ENCODE measurements at places on chromosomes 1 and 21. TPM values are rescaled to one million over a fixed set of nuclear protein-coding genes. Genes with fewer than 3 reads are reported as not detected.

GRCh38 chr1:12496154-12496961 lies 121.7 kb downstream of the DHRS3 start:
- DNase-seq: no peak

Gene AQP10
- not detected for total RNA-seq

DNA sequence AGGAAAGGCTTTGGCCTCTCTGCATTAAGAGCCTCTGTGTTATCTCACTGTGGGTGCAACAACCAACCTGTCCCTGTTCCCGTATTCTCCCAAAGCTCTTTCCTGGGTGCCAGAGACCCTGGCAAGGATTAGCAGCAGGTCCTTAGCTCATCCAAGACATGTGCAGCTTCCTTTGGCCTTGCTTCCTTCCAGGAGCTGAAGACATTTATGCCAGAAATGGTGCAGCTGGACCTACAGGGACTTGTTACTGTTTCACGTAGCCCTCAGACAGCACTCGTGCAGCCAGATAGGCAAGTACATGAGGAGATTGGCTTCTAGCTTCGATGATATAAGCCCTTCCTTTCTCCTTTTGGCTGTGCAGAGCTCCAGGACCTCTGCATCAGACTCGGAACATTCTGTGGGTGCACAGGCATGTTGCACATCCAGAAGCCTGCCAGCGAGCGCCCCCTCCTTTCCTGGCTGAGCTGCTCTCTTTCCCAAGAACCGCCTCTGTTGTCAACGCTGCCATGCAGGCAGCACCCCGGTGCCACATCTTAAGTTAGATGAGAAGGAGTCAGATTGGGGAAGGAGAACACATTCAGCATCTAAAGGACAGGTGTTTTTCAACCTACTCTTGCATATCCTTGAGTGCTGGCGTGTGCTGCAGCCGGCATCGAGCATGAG lies 284.5 kb upstream of the PLXNA2 start:
- DNase-seq: no peak

DNA sequence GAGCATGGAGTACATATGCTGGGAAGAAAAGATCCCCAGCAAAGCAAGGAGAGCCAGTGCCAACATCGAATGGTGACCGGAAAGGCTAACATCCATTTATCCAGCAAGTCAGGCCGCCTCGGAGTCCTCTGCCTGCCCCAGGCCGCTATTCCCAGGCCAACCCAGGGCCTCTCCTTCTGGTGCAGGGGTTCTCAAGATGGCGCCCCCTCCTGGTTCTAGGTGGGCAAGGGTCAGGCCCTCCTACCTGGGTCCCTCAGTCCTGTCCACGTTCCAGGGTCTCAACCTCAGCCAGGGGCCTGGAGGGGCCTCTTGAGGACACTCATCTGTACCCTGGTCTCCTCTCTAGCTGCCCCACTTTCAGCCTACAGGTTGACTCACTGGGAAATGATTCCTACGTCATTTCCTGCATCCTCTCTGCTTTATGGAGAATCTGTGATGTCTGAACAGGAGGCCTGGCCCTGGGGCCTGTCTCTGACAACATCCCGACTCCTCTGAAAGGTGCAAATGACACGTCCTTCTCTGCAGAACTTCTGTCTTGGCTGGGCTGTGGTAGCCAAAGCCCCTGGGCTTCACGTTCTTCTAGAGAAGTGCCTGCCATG lies 145.3 kb downstream of the PSMG1 start:
- DNase-seq: no peak

Gene UBIAD1
- total RNA-seq: 14.5 TPM

- no peak for DNase-seq
These were observed 4.0 kb upstream of the MRPL24 start for GRCh38 chr1:156744786-156745419.

GRCh38 chr1:182781841-182782586 lies 7.6 kb upstream of the NPL start:
- peak; percentile 59 for DNase-seq

- DNase-seq: no peak
These were observed 233.1 kb downstream of the PTPRU start for GRCh38 chr1:29469457-29469856.

- peak; percentile 91 for DNase-seq
These were observed 18.1 kb downstream of the GPR157 start for GRCh38 chr1:9110669-9111356.

GRCh38 chr1:90963651-90964050 lies 58.2 kb downstream of the ZNF644 start:
- DNase-seq: peak; percentile 16

DNA sequence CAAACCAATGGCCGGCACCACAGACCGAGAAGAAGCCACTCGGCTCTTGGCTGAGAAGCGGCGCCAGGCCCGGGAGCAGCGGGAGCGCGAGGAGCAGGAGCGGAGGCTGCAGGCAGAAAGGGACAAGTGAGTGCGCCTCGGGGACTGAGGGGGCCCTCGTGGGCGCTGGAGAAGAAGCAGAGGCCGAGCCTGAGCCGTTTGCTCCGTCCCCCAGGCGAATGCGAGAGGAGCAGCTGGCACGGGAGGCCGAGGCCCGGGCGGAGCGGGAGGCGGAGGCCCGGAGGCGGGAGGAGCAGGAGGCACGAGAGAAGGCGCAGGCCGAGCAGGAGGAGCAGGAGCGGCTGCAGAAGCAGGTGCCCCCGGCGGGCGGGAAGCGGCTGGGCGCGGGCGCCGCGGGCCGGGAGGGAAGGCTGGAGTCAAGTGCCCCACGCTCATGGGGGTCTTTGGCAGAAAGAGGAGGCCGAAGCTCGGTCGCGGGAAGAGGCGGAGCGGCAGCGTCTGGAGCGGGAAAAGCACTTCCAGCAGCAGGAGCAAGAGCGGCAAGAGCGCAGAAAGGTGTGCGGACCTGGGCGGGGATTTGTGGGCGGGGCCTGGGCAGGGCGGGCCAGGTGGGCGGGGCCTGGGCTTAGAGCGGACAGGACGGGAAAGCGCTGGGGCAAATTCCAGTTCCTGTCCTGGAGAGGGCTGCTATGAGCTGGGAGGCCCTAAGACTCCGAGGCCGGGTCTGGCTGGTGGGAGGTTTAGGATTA lies 22.7 kb downstream of the MAP7D1 start:
- no peak for DNase-seq

DNA sequence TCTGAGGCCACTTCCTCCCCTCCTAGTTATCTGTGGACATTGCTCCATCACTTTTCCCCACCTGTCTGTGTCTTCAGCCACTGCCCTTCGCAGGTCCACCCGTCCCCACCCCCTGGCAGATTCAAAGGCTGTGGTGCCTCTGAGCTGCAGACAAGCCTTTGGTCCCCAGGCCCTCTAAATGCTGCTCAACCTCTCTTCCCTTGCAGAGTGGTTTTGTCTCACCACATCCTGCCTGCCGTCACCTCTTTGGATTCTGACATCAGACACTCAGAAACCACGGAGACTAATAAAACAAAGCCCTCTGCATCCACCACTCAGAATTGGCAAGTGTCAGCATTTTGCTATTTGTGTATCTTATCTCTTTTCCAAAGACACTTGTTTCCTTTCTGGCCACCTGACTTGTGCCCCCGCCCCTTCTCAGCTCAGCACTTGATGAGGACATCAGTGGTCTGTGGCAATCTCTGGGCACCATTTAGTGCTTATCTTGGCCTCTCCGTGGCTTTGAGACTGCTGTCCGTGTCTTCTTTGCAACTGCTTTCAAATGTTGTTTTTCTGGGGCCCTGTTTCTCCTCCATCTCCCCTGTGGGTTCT lies 7.7 kb downstream of the CNIH3 start:
- peak; percentile 94 for DNase-seq

Gene C1QA
- total RNA-seq: not detected

GRCh38 chr1:224730965-224731364 lies 114.8 kb downstream of the CNIH3 start:
- no peak for DNase-seq

DNA sequence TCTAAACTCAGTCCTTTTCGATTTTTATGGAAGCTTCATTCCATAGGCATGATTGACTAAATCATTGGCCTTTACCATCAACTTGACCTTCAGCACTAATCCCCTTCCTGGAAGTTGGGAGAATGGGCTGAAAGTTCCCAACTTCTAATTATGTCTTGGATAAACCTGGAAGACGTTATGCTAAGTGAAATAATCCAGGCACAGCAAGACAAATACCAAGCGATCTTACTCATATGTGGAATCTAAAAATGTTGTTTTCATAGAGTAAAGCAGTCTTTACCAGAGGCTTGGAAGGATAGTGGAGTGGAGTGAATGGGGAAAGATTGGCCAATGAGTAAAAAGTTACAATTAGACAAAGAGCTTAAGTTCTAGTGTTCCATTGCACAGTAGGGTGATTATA lies 1453.2 kb downstream of the PLA2G4A start:
- no peak for DNase-seq

GRCh38 chr1:222914861-222915632 lies 100.2 kb downstream of the DISP1 start:
- DNase-seq: peak; percentile 92

- DNase-seq: peak; percentile 78
These were observed 11.3 kb upstream of the BMP8B start for GRCh38 chr1:39799770-39800470.

GRCh38 chr1:218565377-218565776 lies 220.2 kb downstream of the TGFB2 start:
- DNase-seq: no peak

GRCh38 chr21:32360401-32360975 lies 32.3 kb downstream of the URB1 start:
- DNase-seq: no peak
